Esophagus muscularis mucosa (tissue), 4 donors: ENCODE measurements at places on chromosomes 7 and 10. TPM values are rescaled to one million over a fixed set of nuclear protein-coding genes. Genes with fewer than 3 reads are reported as not detected.
A peak's percentile ranks its signal among the peaks of the same experiment; 100 is the strongest.

Gene ADRB1
- total RNA-seq, result 10.4 TPM

GRCh38 chr7:46489106-46489505 is 568.0 kb upstream of the IGFBP3 start:
- H3K36me3 ChIP-seq, result no peaks in the 10 kb centered on the region
- no peak for DNase-seq
- no peak overlapping the region for H3K4me3 ChIP-seq
- H3K27ac ChIP-seq, result no peak overlapping the region
- H3K4me1 ChIP-seq, result no peaks in the 10 kb centered on the region

DNA sequence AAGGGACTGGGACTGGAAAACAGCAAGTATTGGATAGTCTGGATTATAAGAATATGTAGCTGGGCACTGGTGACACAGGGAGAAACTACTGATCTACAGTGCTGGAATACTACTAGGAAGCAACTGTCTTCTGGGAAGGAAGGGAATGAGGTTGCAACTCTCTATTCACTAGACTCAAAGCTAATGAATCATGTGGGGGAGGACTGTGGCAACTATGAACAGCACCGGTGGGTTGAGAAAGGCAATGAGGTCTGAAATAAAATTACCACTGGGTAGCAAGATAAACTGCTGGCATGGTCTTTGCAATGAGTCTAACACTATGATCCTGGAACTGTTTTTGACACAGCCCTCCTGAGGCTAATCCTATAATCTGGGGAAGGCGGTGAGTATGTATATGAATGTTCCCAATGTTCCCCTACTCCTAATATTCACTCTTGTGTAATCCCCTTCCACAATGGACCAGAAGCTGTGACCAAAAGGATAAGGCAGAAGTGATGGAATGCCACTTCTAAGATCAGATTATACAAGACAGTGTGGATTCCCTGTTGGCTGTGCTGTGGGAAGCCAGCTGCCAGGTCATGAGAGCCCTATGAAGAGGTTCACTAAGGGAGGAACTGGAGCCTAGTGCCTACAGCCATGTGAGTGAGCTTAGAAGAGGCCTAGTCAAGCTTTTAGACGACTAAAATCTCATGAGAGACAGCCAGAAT is 101.3 kb upstream of the DNAJB12 start:
- H3K4me3 ChIP-seq, result no peak overlapping the region
- no peak overlapping the region for H3K27ac ChIP-seq
- H3K27me3 ChIP-seq, result no peaks in the 10 kb centered on the region
- no peak for DNase-seq
- H3K36me3 ChIP-seq, result no peaks in the 10 kb centered on the region

GRCh38 chr10:79390057-79390456 is 42.8 kb downstream of the PPIF start:
- H3K4me1 ChIP-seq, result peaks cover 48% of the 10 kb centered on the region
- no peaks in the 10 kb centered on the region for H3K36me3 ChIP-seq
- peak overlapping the region; percentile 50 for H3K27ac ChIP-seq
- no peaks in the 10 kb centered on the region for H3K27me3 ChIP-seq

Gene SLC16A9
- not detected for total RNA-seq
